ENCODE measurements at places on chromosomes 6 and 20.

DNA sequence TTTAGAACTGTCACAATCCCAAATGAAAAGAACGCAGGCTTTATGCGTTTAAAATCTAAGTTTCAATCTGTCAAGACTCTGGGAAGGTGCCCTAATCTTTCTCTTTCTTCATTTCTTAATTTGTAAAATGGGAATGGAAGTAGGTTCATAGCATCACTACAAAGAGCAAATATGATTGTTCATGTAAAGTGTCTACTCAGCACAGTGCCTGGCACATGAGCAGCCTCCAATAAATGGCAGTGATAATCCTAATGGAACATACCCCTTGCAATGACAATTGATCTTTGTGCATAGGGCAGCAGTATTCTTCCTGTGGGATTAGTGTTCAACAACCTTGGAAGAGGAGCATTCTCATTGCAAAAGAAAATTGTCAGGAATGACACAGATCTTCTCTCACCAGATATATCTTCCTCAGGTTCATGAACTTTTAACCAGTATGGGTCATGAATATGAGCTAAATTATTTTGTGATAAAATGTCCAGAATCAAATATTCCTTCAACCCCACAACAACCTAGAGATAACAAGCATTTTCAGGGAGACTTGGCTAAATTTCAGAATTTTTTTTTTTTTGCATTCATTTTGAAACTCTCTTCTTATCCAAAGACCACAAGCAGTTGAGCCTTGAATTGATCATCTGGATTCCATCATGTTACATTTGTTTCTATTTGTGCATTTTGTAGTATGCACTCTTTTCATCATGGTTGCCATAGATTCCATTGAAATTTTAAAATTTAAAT is 149.1 kb downstream of the TBX18 start:
- no peak for DNase-seq

- no peak for DNase-seq
Measured at GRCh38 chr20:21203088-21203656, 77.3 kb downstream of the KIZ start.

- DNase-seq: no peak
Measured at GRCh38 chr20:51366155-51366886, 176.2 kb downstream of the NFATC2 start.

GRCh38 chr20:63931735-63932134 is 24.5 kb downstream of the UCKL1 start:
- DNase-seq: no peak

DNA sequence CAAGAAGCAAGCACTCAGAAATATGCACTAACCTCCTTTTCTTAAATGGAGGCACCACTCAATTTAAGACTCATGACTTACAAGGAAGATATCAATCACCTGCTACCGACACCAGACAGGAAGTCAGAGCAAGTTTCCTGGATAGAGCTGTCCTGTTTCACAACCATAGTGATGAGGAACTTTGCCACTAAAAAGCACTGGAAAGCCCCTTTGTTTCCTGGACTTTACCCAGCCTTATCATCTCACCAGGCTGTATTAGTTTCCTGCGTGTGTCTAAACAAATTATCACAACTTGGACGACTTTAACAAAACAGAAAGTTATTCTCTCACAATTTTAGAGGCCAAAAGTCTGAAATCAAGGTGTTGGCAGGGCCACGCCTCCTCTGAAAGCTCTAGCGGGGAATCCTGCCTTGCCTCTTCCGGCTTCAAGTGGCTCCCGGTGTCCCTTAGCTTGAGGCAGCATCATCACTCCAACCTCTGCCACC is 253.8 kb upstream of the STXBP5 start:
- no peak for DNase-seq

DNA sequence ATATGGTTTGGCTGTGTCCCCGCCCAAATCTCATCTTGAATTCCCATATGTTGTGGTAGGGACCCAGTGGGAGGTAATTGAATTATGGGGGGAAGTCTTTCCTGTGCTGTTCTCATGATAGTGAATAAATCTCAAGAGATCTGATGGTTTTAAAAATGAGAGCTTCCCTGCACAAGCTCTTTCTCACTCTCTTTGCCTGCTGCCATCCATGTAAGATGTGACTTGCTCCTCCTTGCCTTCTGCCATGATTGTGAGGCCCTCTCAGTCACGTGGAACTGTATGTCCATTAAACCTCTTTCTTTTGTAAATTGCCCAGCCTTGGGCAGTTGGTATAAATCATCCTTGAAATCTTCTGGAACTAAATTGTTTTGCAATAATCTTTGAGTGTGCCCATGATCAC is 31.9 kb upstream of the TBX18 start:
- no peak for DNase-seq

- no peak for DNase-seq
Measured at GRCh38 chr6:89058627-89059026, 21.9 kb upstream of the PNRC1 start.

DNA sequence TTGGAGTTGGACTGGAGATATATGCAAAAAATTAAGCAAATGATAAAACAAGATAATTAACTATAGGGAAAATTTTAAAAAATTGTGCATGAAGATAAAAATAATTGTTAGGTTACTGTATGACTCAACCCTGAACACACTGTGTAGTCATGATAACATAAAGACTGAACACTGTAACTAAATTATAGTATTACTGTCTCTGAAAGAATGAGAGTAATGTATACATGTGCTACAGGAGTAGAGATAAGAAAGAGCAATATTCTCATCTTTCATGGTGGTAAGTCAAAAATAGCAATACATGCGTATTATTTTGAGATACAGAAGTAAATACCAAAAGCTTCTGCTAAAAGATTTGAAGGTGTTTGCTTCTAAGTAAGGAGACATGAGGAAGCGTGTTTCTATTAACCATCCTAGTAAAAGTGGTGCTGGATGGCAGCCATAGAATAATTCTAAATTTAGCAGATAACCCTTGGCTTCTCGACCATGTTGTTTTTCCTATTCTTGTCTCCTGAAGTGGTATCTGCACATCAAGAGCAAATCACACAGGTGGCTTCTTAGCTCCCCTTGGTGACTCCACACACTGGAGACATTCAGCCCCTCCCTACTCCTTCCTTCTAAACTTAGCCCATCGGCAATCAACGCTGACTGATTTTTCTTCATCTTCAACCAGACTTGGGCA is 390.6 kb upstream of the PLCB4 start:
- no peak for DNase-seq

DNA sequence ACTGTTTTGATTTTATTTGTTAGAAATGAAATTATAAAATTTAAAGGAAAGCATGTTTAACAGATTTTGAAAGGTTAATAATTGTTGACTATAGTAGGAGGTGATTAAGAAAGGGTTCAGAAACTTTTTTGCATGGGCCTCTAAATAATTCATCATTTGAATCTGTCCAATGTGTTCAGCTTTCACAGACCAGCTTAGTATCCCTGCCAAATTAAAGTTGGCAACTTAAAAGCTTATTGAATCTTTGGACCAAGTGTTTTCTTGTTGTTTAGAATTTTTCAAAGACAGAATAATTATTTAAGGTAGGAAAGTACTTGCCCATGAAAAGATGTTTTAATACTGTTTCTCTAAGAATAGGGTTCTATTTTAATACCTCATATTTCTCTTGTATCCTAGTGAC is 466.0 kb downstream of the GJA1 start:
- DNase-seq: no peak

DNA sequence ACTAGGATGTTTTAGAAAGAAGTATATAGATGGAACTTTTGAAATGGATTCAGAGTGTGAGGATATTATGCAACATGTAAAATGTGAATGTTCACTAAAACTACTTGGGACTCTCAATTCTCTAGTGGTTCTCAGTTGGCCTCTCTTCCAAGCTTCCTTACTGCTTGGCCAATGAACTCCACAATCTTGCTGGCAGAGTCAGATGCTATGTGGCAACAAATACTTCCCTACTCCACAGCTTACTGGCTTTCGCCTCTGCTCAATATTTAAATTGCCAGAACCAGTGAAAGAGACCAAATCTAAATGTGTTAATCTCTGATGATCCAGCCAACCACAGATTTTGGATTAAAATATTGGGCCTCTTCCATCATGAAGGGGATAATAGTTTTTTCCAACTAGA is 138.4 kb downstream of the HTR1B start:
- DNase-seq: no peak

GRCh38 chr20:45647441-45648050 is 16.5 kb upstream of the WFDC9 start:
- no peak for DNase-seq

DNA sequence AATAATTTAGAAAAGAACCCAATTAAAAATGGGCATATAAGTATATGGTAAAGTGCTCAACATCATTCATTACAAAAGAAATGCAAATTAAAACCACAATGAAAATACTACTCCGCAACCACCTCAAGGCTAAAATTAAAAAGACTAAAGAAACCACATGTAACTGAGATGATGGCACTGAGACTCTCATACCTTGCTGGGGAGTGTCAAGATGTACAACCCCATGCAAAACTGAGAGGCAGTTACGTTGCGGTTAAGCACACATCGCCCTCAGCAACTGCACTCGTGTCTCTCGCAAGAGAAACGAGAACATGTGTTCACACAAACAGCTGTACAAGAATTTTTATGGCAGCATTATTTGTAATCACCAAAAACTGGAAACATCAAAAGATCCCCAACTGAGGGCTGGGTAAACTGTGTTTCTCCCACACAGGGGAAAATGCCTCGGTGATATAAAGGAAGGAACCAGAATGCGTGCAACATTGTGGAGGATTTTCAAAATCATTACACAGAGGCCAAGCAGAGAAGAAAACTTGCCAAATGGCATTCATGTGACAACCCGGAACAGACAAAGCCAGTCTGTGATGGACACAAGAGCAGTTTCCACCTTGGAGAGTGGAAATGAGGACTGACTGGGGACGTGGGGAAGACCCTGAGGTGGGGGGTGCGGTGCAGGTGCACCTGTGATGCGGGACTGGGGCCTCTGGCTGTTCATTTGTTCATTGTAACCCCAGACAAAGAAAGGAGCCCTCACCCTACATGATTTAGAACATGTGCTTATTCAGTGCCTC is 144.9 kb downstream of the WDR27 start:
- DNase-seq: no peak

DNA sequence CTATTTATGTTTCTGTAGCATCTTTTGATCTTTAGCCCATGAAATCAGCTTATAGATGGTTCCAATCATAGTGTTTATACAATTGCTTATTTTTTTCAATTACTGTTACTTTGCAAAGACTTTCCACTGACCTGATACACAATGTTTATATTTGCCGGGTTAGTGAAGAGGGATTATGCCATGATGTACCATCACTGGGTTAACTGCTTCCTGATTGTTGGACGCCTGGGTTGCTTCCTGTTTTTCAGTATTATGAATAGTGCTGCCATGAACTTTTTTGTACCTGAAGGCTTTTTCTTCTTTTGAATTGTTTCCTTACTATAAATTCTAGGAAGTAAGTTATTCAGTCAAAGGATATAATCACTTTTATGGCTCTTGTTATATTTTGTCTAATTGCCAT is 6.9 kb downstream of the MANBAL start:
- DNase-seq: no peak

GRCh38 chr6:128311944-128312570 is 208.3 kb downstream of the PTPRK start:
- no peak for DNase-seq

DNA sequence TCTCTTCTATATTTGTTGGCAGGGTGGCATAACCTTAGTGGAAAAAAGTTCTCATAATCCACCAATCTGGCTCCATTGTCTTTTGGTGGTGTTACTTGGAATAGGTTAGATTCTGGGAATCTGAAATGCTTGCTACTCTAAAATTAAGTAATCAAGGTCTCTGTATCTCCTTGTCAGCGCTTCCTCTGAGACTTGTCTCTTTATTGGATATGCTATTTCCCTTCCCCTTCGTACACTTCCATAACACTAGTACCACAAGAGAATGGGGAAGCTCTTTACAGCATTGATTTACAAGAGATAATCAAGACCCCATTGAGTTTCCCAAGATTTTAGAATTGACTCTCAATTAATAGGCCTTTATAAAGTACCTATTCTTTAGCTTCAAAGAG is 280.2 kb downstream of the ADGB start:
- no peak for DNase-seq

DNA sequence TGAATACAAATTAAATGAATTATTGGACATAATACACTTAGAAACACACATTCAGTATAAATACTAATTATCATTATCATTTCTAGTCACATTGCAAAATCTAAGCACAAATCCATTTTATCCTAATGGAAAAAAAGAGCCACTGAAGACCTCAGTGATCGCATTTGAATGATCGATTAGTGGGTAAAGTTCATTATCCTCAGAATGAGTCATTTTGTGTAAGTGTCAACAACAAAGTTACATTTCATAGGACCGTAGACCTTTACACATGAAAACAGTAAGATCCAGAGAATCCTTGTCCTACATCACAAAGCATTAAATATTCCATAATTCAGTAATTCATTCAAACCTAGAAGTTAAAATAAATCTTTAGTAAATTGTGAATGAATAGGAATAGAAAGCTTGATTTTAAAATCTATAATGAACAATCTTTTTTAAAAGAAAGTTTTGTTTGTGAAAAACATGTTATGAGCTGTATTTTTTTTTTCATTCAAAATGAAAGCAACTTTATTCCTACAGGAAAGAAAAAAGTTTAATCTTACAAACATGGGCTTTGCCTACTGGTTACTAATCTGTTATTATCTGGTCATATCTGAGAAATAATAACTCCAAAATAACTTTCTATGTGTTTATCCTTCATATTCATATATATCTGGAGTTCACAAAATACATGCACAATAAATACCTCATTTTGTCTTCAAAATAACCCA is 33.7 kb downstream of the ROS1 start:
- DNase-seq: no peak

GRCh38 chr6:113402544-113402943 is 454.6 kb upstream of the MARCKS start:
- DNase-seq: no peak

DNA sequence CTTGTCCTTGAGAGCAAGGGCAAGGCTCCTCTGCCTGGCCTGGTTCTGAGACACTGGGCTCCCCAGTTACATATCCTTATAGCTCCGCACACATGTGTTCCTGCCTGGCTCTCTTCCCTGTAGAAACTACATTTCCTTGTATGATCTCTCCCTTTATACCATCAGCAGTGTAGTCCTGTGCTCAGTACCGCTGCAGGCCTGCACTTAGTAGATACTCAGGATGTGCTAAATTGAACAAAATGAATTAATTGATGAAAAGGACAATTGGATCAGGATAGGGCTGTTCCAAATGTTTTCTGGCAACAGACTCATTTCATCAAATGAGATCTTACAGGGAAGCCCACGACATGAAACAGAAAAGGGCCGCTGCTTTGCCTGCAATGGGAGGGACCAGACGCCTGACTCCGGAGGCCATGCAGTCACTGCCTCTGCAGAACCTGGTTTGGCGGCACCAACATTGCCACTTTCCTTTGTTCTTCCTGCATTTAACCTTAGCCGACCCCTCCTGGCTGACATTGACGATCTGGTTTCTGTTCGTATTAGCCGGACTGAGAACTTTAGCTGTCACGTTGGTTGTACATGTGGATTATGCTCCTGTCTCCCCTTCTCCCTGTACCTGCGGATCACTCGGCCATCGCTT is 53.3 kb downstream of the CHMP4B start:
- no peak for DNase-seq

GRCh38 chr6:100514660-100515059 is 49.9 kb upstream of the SIM1 start:
- DNase-seq: no peak

Measured in left kidney (tissue), 8 donors.